ENCODE measurements at places on chromosomes 3 and 15.

- no peak for DNase-seq
Measured at GRCh38 chr3:118055381-118055780, 979.3 kb downstream of the IGSF11 start.

GRCh38 chr15:95254263-95254662 lies 1022.9 kb downstream of the MCTP2 start:
- DNase-seq = no peak

DNA sequence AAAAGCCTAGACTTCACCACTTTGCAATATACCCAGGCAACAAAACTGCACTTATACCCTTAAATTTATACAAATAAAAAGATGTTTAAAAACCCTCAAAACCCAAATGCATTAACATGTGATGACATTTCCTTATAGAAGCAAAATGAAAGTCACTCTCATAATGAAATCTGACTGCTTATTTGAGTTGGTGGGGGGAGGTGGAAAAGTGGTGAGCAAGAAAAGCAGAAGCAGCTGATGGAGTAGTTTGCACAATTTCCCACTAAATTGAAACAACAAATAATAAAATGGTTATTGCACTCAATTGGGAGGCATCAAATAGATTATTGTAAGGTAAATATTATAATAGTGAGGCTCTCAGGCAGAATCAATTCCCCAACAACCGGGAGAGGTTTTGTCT lies 54.0 kb upstream of the GADL1 start:
- DNase-seq = no peak

- DNase-seq = no peak
Measured at GRCh38 chr3:30495172-30496065, 111.0 kb upstream of the TGFBR2 start.

- DNase-seq = no peak
Measured at GRCh38 chr15:69323893-69324430, 25.2 kb downstream of the PAQR5 start.

- no peak for DNase-seq
Measured at GRCh38 chr15:73550190-73550589, 83.0 kb downstream of the NPTN start.

DNA sequence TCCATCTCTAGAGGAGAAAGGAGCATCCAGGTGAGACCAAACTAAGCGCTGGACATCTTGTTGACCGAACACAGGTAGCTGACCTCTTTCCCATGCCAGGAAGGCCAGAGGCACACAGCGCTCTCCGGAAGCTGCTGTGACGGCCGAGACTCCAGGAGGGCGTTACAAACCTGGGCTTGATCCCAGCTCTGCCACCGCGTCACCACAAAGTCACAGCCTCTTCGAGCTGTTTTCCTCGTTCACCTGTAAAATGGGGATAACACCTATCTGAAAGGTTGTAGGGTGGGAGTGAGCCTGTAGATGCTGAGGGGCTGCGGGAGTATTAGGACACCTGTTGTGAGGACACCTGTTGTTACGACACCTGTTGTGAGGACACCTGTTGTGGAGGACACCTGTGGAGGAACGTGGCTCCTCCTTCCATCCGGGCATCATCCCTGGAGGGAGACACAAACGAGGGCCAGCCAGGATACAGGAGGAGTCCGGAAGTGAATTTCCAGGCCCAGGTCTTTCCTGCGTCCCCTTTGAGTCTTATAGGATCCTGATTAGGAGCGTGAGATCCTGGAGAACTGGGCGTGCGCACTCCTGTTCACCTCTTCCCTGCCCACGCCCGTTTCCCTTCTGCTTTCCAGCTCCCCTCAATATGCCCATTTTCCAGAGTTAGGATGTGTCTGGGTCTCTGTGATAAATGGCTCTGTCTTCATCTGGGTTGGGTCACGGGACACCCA lies 2.3 kb upstream of the MUC4 start:
- DNase-seq = no peak

DNA sequence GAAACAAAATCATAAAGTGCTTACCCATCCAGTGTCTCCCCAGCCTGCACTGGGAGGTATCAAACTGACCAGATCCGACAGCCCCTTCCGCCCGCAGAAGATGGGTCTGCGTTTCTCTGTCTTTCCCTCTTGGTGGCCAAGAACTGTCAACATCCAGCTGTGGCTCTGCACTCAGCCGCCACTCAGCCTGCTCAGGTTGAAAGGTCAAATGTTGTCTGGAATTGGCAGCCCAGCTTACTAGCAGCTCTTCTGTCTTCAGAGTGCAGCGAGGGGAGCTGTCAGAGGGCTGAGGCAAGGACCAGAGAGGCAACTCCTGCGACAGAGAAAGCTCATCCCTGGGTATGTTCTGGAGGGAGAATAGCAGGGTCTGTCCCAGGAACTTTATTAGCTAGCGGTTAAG lies 45.4 kb downstream of the GOLGA6L2 start:
- DNase-seq = no peak

- DNase-seq = no peak
Measured at GRCh38 chr3:26799679-26800317, 177.2 kb downstream of the LRRC3B start.

GRCh38 chr15:101244036-101244781 lies 7.6 kb downstream of the CHSY1 start:
- no peak for DNase-seq

- no peak for DNase-seq
Measured at GRCh38 chr3:53168175-53168923, 7.3 kb downstream of the PRKCD start.

DNA sequence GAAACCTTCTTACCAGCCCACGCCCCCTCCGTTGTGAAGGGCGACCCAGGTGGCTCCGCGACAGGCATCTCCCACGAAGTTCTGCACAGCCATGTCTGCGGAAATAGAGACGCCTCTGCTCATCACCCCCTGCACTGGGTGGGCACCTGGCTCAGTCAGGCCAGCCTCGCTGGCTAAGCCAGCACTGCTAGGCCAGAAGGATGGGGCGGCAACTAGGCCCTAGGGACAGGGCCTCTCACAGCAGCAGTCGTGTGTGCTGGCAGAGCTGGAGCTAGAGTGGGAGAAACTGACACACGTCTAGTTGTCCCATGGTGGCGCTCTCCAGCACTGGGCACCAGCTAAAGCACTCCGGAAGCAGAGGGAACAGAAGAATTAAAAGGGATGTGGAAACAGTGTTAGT lies 12.5 kb upstream of the ZXDC start:
- no peak for DNase-seq

DNA sequence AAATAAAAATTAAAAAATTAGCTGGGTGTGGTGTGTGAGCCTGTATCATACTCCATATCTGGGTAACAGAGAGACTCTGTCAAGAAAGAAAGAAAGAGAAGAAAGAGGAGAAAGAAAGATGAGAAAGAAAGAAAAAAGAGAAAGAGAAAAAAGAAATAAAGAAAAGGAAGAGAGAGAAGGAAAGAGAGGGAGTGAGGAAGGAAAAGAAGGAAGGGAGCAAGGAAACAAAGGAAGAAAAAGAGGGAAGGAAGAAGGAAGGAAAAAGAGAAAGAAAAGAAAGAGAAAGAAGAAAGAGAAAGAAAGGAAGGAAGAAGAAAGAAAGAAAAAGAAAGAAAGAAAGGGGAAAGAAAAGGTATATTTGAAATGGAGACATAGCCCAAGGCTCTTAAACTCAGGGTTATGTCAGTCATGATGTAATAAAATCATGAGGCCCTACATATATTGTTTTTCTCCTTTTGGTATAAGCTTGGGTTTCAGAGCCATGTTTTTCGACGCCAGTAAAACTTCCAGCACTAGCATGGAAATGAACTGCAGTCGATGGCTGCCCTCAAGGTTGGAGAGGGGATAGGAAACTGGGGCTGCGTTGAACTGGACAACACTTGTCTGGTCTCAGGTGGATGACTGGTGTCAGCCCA lies 38.0 kb upstream of the RFTN1 start:
- DNase-seq = no peak

GRCh38 chr3:73427048-73427706 lies 197.6 kb downstream of the PDZRN3 start:
- no peak for DNase-seq

GRCh38 chr3:148366743-148367410 lies 330.8 kb upstream of the AGTR1 start:
- DNase-seq = no peak

DNA sequence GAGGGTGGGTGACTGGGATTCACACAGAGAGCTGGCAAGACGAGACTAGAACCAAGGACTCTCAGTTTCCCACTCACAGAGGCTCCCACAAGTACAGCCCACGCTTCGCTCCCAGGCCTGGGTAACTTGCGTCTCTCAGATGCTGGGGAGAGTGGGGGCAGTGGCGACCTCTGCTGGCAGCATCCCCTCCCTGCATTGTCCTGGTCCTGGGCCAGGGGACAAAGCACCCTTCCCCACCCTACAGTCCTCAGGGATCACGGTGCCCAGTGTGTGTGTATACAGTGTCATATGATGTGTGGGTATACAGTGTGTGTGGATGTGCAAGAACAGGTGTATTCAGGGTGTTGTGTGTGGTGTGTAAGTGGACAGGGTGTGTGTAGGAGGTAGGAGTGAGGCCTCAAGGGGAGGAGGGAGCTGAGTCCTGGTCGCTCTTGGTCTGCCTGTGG lies 12.8 kb downstream of the VILL start:
- DNase-seq = no peak

GRCh38 chr15:82750831-82751180 lies 41.1 kb upstream of the AP3B2 start:
- DNase-seq = no peak

DNA sequence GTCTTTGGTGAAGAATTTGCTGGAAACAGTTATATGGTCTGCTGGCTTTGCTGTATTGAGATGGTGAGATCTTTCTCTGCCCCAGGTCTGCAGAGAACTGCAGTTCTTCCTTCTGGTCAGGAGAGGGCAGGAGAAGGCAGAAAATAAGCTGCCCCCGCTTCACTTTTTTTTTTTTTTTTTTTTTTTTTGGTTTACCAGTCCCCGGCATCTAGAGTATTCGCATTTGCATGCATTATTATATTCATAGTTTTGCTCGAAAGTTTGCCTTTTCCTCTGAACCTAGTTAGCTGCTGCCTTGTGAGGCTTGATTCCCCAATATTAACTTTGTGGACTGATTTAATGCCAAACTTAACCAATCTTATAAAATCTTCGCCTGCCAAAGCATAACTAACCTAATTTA lies 10.6 kb upstream of the PARL start:
- no peak for DNase-seq

DNA sequence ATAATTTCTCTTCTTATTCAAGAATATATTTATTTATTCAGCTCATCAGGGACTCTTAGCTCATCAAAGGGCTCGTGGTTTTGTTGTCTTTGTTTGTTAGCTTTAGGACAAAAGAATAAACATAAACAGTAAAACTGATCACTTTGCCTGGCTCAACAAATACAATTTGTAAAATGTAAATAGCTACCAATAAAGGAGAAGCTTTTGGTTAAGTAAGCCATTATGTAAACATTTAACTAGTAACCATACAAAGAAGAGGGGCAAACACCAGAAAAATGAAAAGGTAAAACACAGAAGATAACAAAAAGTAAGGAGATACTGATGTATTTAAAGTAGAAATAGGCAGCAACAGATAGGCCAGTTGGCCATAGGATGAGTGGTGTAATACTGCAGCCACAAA lies 761.7 kb downstream of the ROBO1 start:
- DNase-seq = no peak

DNA sequence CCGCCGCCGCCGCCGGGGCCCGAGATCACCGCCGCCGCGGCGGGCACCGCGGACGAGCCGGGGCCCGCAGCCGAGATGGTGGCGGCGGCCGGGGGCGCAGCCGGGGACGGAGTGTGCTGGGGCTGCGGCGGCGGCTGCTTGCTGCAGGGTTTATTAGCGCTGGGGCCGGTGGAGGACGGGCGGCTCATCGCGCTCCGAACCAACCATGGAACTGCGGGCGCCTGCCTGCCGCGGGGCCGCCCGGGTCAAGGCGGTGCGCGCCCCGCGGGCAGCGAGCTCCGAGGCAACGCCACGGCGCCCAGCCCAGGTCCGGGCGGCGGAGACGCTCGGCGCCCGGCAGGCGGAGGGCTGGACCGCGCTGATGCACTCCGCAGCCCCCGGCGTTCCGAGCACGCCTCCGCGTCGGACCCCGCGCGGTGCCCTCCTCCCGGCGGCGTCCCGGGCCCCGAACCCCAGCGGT lies 277 bp downstream of the SIAH2 start:
- no peak for DNase-seq

DNA sequence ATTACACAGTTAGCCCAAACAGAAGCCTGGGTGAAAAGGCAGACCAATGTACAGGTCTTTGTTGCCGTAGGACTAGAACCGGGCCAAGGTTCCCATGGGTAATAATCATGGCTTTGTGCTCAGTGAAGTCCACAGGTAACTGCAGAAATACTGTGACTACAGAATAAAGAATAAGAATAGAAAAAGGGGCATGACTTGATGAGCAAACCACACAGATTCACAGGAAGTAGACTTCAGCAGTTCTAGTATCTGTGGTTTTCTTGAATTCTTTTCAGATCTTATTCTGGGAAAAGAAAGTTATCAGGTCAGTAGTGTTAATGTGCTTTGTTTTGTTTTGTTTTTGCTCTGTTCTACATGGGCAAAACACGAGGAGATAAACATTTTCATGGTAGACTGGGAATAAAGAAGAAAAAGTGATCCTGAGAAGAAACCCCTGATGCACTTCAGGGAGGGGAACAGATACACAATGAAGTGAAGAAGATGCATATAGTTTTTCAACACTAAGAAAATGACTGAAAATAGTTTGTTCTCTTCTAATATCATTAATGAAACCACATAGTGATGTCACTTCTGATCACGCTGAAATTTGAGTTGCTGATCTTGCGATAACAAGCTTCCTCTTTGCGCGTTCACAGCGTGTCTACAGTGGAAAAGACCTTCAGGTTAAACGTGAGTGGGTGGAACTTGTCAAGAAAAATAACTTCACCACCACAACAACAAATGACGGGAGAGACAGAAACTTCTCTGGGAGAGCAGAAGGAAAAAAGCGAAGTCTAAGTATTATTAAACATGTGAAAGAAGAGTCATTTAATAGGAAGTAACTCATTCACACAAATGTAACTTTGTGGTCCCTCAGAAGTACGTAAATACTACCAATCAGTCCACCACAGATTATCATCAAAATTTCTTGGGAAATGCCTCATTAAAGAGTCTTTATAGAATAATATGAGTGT lies 315.8 kb upstream of the SATB1 start:
- DNase-seq = no peak

- no peak for DNase-seq
Measured at GRCh38 chr3:190883973-190884832, 21.7 kb upstream of the GMNC start.

All from cortex of kidney (tissue), 1 donor.